ENCODE measurements at places on chromosomes 3 and 15.
A peak's percentile ranks its signal among the peaks of the same experiment; 100 is the strongest.

- no peak for DNase-seq
Measured at GRCh38 chr15:69225355-69226022, 65.1 kb downstream of the GLCE start.

DNA sequence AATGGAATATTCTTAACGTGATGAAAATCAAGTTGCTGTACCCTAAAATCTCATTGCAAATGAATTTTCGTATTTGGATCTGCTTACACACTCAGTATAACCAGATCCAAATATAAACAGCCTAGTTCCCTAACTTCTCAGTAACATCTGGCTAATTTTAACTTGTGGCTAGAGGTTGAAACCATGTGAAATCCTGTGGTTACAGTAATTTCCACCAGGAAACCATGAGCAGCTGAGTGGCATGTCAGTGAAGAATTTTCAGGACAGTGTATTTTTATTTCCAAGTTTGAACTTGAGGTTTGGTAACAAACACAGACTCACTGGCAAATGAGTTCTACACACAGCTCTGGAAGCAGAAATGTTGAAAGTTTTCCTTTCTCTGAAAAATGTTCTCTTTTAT is 754.1 kb downstream of the NR2F2 start:
- DNase-seq: no peak

DNA sequence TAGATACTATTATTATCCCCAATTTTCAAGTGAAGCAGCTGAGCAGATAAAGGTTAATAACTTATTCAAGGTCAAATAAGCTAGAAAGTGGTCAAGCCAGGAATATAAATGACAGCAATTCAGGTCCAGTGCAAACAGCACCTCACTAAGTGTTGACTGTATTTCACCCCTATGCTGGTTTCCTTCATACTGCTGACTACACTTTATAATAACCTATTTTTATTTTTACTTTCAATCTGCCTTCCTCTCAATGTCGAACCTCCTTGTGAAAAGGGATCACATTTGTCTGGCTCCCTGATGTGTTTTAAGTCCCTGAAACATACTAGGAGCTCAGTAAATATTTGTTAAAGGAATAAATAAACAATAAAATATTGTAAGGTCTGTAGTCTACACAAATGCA is 146.1 kb downstream of the NAALADL2 start:
- no peak for DNase-seq

DNA sequence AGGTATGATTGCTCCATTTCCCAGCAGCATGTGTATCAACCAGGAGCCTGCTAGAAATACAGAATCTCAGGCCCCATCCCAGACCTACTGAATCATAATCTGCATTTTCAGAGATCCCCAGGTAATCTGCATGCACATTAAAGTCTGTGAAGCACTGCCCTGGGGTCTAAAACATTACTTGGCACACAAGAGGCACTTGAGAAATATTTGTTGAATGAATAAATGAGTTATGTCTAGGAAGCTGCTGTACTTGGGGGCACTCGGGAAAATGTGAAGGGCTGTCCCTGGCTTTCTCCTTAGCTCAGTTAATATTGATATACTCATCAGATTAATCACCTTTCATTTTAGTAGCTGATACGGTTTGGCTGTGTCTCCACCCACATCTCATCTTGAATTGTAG is 184.4 kb downstream of the RORA start:
- DNase-seq: no peak

GRCh38 chr3:119015942-119016341 is 18.7 kb downstream of the IGSF11 start:
- DNase-seq: no peak

DNA sequence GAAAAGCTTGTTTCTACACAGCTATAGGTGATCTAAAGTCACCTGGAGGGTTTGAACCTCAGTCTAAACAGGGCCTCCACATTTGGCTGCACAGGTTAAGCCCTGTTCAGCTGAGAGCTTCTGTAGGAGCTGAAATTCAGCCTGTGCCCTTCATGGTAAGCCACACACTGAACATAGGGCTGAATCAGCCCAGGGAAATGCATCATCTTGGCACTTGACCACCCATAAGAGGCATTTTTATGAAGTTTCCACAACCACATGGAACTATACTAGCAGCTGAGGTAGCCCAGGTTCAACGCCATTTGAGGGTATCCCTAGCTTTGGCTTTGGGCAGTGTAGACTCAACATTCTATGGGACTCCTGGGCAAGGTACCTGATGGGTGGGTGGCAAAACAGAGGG is 126.8 kb downstream of the FAM174B start:
- no peak for DNase-seq

DNA sequence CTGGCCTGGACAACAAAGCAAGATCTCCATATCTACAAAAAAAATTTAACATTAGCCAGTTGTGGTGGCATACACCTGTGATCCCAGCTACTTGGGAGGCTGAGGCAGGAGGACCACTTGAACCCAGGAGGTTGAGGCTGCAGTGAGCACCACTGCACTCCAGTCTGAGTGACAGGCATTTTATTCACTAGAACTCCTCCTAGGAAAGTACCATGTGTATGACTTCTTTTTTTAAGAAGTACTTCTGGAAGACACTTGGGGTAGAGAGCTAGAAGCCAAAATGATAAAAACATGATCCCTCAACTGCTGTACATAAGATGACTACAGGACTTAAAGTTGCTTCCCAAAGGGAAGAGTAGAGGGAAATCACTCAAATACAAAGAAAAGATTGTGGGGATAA is 24.0 kb downstream of the BCL2A1 start:
- DNase-seq: no peak

DNA sequence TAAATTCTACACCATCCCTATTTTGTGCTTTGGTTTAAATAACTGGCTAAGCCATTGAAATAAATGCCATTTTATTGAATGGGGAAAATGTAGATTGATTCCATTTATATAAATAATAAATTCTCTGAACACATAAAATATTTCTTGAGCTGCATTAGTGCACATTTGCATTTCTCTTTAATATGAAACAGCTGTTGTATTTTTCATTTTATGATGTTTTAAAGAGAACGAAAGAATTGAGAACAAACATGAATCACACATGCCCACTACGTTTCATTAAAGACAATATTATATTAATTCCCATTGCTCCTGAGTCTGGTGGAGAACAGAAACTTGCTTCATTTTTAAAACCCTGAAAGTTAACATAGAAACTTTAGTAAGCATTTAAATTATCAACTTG is 235.7 kb upstream of the CFAP20DC start:
- DNase-seq: no peak

DNA sequence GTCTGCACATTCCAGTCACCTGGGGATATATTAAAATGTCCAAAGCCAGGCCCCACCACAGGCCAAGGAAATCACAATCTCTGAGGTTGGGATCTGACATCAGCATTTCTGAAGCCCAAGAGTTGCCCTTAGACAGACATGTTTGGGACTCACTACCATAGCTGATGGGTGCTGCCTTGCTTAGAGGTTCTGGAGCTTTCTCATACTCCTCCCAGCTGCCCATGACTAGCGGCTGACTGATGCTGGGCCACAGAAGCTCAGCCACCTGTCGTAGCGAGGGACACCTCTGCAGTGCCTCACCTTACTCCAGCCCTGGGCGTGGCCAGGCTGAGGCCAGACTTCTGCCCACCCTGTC is 58.8 kb upstream of the XCR1 start:
- no peak for DNase-seq

GRCh38 chr3:191387441-191388077 is 57.2 kb upstream of the UTS2B start:
- no peak for DNase-seq

DNA sequence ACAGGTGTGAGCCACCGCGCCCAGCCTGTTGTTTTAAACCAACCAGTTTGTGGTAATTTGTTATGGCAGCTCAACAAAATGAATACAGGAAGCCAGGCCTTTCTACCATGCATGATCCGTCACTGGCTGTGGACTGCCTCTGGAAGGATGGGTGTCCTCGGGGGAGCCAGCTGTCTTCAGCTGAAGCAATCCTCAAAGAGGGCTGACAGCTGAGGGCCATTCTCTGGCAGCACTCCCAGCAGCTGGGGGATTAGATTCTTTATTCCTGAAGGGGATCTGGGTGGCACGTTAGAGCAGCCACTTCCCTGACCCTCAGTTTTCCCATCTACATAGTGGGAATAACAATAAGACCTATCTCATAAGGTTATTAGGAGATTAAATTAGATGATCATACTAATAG is 24.4 kb downstream of the POLR2M start:
- no peak for DNase-seq

DNA sequence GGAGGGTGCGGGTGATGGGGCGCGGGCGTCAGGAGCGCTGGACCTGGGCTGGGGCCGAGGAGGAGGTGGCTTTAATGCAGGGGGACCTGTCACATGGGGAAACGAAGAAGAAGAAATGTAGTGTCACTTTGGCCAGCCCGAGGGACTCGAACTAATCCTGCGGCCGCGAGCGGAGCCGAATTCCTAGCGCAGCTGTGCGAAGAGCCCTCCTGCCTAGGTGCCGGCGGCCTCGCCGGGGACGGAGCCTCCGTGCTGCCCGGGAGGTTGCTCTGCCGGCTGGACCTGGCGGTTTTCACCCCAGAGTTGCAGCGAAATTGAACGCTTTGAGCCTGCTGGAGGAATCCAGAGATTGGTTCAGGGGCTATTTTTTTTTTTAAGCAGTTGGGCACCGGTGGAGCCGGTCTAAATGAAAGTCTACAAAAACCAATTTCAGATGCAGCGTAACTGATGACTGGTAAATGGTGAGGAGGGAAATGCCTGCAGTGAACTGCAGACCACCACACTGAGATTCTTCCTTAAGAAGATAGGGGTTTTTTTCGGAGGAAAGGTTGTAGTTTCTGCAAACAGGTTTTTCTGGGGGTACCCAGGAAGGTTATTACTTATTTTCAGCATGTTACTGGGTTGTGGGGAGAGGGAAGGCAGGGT is 662 bp downstream of the TMEM108 start:
- DNase-seq: no peak

- DNase-seq: no peak
Measured at GRCh38 chr15:49313650-49314049, 109.4 kb upstream of the FGF7 start.

DNA sequence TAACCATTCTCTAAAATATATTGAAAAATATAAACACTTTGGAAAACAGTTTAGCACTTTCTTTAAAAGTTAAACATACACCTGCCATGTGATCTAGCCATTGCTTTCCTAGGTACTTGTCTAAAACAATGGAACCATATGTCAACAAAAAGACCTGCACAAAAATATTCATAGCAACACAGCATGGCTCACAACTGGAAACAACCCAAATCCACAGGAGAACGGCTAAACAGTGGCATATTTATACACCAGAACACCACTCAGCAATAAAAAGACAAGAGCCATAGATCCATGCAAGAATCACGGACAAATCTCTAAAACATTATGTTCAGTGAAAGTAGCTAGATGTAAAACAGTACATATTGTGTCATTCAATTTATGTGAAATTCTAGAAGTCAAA is 221.3 kb upstream of the UBE2E2 start:
- no peak for DNase-seq

- peak; percentile 13 for DNase-seq
Measured at GRCh38 chr3:122233101-122233952, 49.9 kb downstream of the CASR start.

GRCh38 chr15:66824424-66824823 is 122.4 kb downstream of the SMAD6 start:
- DNase-seq: no peak

- DNase-seq: no peak
Measured at GRCh38 chr3:52046186-52046901, 10.0 kb downstream of the DUSP7 start.

DNA sequence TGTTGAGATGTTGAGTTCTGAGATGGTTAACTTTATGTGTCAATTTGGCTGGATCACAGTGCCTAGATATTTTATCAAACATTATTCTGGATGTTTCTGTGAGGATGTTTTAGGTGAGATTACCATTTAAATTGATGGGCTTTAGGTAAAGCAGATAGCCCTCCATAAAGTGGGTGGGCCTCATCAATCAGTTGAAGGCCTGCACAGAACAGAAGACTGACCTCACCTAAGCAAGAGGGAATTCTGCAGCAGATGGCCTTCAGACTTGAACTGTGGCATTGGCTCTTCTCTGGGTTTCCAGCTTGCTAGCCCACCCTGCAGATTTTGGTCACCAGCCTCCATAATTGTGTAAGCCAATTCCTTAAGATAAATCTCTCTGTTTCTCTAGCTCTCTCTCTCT is 260.4 kb upstream of the VEPH1 start:
- DNase-seq: no peak

DNA sequence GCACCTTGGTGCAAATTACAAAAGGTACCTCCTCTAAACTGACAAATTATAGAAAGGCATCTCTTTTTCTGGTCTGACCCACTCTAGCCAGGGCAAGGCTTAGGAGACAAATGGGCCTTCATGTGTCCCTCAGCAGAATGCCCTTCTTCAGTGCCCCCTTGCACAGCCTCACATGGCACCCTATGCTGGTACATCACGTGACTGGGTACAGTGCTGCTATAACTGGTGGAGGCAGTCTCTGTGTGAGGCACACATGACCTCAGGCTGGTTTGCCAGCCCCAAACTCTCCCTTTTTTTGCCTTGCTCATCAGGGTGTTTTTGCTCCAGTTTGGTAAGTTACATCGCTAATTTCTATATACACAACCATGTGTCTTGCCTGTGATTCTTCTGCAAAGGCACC is 3.1 kb downstream of the CLEC3B start:
- DNase-seq: no peak

- DNase-seq: no peak
Measured at GRCh38 chr15:76575274-76575673, 238.7 kb downstream of the ISL2 start.

GRCh38 chr3:86257955-86258641 is 732.9 kb downstream of the VGLL3 start:
- no peak for DNase-seq

GRCh38 chr3:69200384-69201068 is 78.1 kb upstream of the LMOD3 start:
- DNase-seq: peak; percentile 28

DNA sequence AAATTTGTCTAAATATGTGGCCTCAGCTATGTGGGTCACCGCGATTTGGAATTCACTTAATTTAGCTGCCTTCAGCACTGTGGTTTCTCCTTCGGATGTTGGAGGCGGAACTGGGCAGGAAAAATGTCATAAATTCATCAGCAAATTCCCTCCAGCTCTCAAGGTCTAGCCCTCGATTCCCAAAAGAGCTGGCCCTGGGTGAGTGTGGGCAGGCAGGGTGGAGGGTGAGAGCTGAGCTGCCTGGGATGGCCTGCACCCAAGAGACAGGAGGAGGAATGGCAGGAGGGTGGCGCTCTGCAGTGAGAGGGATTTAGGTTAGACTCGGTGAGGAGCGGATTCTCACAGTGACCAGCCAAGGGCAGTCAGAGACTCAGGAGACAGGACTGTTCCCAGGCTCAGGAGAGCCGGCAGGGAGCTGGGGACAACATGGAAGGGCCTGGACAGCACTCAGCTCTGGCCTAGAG is 57.1 kb downstream of the FEM1B start:
- no peak for DNase-seq

DNA sequence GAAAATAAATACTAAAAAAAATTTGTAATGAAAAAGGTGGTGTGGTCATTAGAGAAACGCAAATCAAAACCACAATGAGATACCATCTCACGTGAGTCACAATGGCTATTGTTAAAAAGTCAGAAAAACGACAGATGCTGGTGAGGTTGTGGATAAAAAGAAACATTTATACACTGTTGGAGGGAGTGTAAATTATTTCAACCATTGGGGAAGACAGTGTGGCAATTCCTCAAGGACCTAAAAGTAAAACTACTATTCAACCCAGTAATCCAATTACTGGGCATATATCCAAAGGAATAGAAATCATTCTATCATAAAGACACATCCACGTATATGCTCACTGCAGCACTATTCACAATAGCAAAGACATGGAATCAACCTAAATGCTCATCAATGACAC is 120.3 kb downstream of the MYO9A start:
- DNase-seq: no peak

GRCh38 chr15:46389739-46390138 is 754.9 kb downstream of the SQOR start:
- no peak for DNase-seq

- no peak for DNase-seq
Measured at GRCh38 chr3:46221391-46221790, 13.3 kb upstream of the CCR1 start.
